ENCODE measurements at places on chromosomes 1 and 21.

GRCh38 chr1:236038034-236038433 lies 26.9 kb downstream of the NID1 start:
- DNase-seq: no peak

DNA sequence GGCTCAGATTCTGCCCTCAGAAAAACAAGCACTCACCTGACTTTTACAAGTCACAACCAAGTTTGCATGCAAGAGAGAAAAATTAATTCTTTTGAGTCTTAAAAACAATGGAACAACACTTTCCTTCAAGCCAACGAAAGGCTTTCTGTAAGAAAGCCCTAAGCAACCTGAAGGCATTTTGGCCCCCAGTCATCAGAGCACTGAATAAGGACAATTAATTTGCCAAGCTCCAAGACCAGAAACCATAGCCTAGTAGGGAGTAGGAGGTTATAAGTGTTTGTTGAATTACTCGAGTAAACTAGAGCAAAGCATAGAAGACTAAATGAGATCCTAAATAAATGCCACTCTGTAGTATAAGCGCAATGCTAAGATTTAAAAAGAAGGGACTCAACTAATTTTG lies 4.7 kb downstream of the TGFBR3 start:
- DNase-seq: no peak

GRCh38 chr1:74399249-74399648 lies 113.2 kb downstream of the LRRC53 start:
- DNase-seq: no peak

GRCh38 chr1:246591958-246592357 lies 25.7 kb downstream of the CNST start:
- DNase-seq: no peak

GRCh38 chr1:63428815-63429214 lies 61.4 kb downstream of the ALG6 start:
- DNase-seq: no peak

DNA sequence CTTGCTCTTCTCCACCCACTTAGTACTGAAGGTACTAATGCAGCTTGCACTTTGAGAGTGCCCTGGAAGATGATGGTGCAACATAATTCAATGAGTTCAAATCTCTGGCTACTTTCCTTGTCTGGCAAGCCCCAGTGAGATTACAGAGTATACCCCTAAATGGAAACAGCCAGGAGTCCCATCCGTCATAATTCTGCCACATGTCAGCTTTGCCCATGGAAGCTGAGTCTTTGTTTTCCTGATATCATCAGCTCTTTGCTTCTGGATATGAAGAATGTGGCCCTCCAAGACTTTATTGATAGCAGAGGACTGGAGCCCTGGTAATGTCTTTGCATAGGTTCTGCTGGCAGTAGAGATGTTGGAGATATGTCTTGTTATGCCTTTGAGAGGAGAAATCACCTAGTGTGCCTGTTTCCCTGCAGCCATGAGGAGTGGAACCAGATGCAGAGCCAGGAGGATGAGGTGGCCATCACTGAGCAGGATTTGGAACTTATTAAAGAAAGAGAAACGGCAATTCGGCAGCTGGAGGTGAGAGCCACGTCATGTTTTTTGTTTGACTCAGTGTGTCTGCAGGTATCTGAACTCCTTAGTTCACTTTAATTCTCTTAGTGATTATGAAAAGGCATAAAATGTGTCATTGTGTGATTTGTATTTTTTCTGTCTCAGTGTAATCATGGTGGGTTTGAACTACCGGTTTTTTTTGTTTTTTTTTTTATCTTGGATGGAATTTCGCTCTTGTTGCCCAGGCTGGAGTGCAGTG lies 18.7 kb upstream of the PPP1R8 start:
- no peak for DNase-seq

All from pulmonary artery endothelial cell (primary cell).